Fibroblast of skin of right biceps (primary cell): ENCODE measurements at places on chromosomes 13 and 19.

DNA sequence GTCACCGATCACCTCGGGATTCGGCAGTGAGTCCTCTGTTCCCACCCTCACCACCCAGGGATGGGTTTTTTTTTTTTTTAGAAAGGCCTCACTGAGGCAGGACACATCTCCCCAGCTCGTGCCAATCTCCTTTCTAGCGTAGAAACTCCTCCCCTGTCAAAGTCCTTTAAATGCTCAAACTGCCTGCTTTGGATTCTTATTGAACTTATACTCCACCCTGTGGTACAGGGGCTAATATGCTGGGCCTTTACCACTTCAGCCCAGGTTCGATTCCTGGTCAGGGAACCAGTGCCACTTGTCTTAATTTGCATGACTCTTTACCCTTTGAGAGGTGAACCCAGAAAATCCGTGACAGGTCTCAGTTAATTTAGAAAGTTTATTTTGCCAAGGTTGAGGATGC is 8.3 kb upstream of the ZNF14 start:
- no peak for DNase-seq

DNA sequence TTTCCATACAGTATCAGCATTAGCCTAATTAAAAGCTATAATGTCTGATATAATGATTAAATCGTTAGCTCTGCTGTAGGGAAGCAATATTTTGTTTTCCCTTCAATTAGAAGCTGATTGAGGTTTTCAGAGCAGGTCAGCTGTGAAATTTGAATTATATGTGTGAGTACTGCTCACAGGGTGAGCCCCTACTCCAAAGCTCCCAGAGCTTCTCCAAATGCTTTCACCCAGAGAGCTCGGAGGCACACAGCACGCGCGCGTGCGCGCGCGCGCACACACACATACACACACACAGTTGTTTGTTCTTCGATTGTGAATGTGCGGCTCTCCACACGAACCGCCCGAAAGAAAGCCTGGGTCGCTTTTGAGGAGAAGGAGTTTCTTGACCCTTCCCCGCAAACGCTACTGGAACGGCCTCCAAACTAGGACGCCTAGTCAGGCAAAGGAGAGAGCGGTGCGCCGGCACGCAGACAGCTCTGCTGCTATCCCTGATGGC is 4.8 kb upstream of the SOX1 start:
- DNase-seq = no peak

DNA sequence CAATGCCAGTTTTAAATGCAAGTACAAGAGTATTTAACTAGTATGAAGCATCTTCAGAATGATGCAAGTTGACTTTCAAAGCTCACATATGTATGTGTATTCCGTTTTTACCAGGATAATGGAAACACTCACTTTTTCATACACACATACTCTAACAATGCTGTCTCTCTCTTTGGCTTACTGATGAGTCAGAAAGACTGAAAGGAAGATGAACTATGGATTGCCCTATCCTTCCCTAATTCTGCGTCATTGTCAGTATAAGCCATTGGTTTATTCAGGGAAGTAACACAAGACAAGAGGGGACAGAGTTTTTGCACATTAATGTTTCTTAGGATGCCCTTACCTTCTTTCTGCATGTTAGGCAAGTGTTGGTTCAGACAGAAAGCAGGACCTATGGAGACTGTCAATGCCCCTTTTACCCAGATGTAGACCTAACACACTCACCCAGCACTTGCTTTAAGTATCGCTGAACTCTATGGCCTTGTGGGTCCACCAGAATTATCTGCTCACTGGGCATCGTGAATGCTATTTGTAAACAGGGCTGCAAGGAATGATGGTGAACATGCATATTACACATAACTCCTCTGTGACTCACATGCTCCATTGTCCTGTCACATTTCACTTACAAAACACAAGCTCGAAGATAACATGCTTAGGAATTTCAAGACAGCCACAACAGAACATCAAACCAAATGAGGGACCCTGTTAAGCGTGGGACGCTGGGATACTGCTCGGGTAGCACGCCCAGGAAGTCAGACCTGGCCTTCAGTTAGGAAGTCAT is 10.0 kb upstream of the OXGR1 start:
- DNase-seq = peak; percentile 85

- DNase-seq = peak; percentile 48
Measured at GRCh38 chr19:12000152-12000981, 35.1 kb downstream of the ZNF433 start.

- DNase-seq = no peak
Measured at GRCh38 chr19:13984875-13985741, 21.0 kb downstream of the RFX1 start.

DNA sequence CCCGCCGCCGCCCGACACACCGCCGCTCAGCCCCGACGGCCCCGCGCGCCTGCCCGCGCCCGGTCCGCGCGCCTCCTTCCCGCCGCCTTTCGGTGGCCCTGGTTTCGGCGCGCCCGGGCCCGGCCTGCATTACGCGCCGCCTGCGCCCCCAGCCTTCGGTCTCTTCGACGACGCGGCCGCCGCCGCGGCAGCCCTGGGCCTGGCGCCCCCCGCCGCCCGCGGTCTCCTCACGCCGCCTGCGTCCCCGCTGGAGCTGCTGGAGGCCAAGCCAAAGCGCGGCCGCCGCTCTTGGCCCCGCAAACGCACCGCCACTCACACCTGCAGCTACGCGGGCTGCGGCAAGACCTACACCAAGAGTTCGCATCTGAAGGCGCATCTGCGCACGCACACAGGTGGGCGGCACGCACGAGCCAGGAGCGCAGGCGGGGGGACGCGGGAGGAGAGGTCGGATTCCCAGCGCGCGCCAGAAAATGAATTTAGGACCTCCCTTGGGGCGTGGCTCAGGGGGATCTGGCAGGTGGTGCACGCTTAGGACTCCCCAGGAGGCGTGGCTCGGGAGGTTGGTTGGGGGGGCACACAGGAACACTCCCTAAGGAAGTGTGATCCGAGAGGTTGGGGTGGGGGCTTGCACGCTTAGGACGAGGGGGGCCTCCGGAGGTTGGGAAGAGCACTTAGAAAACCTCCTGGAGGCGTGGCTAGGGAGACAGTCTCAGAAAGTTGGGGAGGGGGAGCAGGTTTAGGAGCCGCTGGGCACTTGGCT is 1.2 kb downstream of the KLF2 start:
- peak; percentile 33 for DNase-seq

GRCh38 chr13:76570510-76570971 is 315.7 kb downstream of the KCTD12 start:
- DNase-seq = no peak

GRCh38 chr13:106096661-106097092 is 438.8 kb downstream of the EFNB2 start:
- no peak for DNase-seq

- DNase-seq = no peak
Measured at GRCh38 chr19:6778386-6778785, 5.9 kb downstream of the VAV1 start.

DNA sequence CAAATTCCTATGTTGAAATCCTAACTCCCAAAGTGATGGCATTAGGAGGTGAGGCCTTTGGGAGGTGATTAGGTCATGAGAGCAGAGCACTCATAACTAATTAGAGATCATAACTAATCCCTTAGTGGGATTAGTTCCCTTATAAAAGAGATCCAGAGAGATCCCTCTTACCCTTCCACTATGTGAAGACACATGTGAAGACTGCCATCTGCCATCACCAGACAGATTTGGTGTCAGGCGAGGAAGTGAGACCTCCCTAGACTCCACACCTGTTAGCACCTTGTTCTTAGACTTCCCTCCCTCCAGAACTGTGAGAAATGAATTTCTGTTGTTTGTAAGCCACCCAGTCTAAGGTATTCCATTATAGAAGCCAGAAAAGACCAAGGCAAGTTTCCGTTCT is 112.2 kb downstream of the NDFIP2 start:
- DNase-seq = peak; percentile 6

- no peak for DNase-seq
Measured at GRCh38 chr19:46014941-46015686, 7.7 kb downstream of the PGLYRP1 start.

DNA sequence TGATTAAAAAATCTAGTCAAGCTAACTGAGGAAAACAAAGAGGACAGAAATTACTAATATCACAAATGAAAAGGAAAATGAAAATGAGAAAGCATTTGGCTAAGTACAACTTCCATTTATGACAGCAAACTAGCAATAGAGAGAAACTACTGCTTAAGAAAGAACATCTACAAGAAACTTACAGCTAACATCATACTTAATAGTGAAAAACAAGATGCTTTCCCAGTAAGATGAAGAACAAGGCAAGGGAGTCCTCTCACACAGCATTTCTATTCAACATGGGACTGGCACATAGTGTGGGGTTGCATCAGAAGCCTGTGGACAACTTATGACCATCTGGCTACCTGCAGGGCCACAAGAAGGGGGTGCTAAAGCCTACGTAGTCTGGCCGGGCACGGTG is 39.3 kb downstream of the ZNF44 start:
- no peak for DNase-seq

DNA sequence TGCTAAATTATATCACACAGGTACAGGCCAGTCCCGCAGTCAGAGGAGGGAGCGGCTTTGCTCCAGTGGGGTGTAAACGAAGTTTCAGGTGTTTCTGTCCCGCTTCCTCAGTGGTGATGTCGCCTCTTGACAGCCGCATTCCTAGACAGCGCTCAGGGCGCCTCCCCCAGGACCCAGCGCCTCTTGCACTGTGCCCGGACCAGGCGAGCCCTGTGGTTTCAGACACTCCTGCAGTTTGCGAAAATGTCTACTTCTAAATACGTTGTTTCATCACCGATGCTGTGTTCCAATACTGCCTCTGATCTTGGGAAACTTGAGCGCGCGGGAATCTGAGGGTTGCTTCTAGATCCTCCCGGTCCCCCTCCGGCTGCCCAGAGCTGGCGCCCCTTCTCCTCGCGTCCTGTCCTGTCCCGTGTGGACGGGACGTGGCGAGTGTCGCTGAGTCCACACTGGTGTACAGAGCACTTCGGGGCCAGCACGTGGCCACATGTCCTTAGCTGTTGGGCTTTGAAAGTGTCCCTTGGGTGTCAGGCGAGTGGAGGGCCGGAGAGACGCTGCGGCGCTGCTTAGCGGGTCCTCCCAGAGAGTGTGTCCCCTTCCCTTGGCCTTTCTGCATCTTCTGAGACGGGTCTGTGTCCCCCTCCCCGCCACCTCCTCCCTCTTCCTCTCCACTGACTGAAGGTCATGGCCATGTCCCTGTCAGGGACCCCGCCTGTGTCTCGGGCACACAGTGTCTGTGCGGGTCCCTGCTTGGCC is 14.6 kb upstream of the RPS15 start:
- no peak for DNase-seq

- DNase-seq = peak; percentile 61
Measured at GRCh38 chr19:49272204-49272603, 52.8 kb downstream of the SLC6A16 start.

- no peak for DNase-seq
Measured at GRCh38 chr13:109789262-109789661, 2.9 kb upstream of the IRS2 start.

- no peak for DNase-seq
Measured at GRCh38 chr19:392375-392970, 16.5 kb downstream of the C2CD4C start.

DNA sequence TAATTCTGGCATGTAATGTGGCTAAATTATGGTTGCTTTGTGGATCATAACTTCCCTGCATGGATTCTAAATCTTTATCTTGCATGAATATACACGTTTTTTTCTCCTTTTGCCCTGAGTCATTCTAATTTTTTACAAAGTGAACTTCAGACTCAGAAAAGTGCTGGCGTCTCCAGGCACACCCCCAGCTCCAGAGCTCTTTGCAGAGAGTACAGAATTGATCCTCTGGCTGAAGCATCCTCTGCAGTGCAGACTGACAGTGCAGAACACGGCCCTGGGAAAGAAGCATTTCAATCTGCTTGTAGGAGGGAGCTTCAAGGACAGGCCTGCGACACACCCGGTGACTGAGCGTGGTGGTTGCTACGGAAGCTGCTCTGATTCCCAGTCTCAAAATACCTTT is 228.1 kb downstream of the FGF9 start:
- DNase-seq = no peak

GRCh38 chr19:42152910-42153671 is 20.8 kb upstream of the POU2F2 start:
- DNase-seq = no peak

DNA sequence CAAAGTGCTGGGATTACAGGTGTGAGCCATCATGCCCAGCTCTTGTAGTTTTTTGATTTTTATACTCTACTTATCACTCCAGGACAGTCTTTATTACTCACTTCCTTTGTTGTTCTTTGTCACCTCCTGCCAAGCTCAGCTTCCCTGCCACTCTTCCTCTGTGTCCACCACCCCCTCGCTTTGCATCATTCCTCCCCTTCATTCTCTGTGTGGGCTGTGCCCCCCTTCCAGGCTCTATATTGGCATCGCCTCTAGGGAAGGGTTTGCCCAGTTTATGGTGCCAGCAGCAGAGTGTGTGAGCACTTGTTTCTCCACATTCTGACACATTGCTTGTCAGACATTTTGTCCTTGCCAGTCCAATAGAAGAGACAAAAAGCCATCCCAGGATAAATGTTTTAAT is 15.1 kb downstream of the ZNF302 start:
- DNase-seq = no peak

- DNase-seq = no peak
Measured at GRCh38 chr19:35327642-35328041, 1.3 kb upstream of the CD22 start.

GRCh38 chr13:71578048-71578447 is 289.0 kb downstream of the DACH1 start:
- no peak for DNase-seq

DNA sequence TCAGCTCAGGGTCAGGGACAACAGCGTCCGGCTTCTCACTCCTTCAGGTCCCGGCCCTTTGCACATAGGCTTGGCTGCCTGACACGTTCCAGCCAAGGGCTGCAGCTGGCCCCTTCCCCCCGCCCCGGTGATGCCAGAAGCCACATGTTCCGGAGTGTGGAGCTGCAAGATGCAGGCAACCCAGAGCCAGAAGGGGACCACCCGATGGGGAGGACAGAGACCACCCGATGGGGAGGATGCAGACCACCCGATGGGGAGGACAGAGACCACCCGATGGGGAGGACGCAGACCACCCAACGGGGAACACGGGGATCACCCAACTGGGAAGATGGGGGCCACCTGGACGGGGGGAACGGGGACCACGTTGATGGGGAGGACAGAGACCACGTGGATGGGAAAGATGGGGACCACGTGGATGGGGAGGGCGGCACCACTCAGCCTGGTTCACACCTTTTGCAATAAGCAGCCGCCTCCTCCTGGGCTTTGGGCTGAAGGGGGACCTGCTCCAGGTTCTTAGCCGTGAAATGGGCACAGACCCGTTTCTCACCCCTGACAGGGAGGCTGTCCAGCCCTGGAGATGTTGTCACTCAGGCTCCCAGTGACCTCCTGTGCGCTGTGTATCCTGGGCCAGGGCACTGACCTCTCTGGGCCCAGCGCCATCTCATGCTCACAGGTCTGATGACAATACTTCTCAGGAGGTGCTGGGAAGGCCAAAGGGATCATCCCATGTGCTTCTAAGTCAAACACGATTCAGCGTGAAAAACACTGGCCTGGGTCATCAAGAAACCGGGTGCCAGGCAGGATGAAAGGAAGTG is 34.5 kb downstream of the C13orf46 start:
- DNase-seq = no peak

GRCh38 chr13:50589139-50589538 is 254.4 kb downstream of the DLEU7 start:
- peak; percentile 99 for DNase-seq

GRCh38 chr13:102788683-102789082 is 10.1 kb downstream of the POGLUT2 start:
- no peak for DNase-seq
